HepG2 (cell line): ENCODE measurements at places on chromosomes 1 and 21. TPM values are rescaled to one million over a fixed set of nuclear protein-coding genes. Genes with fewer than 3 reads are reported as not detected.

DNA sequence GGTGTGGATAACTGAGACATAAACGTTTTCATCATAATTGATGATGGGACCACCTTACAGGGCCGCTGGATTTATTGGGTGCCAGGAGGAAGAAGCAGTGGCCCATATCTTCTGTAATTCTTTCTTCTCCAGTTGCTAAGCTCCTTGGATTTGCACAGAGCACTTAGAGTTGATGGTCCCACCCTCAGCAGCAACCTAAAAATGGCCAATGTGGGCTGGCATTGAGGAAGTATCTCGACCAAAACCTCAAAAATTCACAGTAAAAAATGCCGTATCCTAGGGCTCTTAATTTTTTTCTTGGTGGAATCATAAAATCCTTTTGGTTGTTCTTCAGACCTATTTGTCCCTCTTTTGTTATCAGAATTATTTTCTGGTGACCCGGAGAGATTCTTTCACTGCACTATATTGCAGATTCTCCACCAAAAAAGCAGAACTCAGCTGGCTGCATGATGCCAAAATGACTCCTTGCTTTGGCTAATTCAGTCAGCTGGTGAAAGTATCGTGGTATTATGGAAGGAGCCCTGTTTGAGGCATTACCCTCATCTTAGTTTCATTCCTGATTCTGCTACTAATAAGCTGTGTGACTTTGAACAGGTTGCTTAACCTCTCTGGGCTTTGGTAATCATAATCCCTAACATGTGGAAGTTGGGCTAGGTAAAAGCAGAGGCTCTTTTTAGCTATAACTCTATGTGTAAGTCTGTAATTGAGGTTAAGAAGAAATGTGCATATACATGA, 27.6 kb downstream of the KIRREL1 start:
- no peak for DNase-seq

GRCh38 chr1:159829273-159829634, 2.6 kb downstream of the SLAMF8 start:
- DNase-seq = peak; percentile 5

- peak; percentile 3 for DNase-seq
Observed at GRCh38 chr1:143691400-143691891, 280.3 kb downstream of the FAM72C start.

DNA sequence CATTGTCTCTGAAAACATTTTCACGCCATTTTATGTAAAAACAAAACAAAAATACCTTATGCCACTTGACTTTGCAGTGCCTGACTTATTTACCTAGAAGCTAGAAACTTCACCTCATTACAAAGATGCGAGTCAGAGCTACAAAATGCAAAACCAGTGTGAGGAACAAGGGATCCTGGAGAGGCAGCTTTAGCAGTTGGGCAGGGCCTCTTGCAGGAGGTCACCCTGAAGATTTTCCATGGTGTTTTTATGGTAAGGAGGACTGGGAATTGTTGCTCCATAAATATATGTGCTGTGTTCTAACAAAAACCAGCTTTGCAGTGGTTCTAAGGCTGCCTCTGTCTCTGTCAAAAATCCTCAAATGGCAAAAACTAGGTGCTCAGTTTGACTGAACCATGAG, 36.4 kb upstream of the TARBP1 start:
- DNase-seq = no peak

DNA sequence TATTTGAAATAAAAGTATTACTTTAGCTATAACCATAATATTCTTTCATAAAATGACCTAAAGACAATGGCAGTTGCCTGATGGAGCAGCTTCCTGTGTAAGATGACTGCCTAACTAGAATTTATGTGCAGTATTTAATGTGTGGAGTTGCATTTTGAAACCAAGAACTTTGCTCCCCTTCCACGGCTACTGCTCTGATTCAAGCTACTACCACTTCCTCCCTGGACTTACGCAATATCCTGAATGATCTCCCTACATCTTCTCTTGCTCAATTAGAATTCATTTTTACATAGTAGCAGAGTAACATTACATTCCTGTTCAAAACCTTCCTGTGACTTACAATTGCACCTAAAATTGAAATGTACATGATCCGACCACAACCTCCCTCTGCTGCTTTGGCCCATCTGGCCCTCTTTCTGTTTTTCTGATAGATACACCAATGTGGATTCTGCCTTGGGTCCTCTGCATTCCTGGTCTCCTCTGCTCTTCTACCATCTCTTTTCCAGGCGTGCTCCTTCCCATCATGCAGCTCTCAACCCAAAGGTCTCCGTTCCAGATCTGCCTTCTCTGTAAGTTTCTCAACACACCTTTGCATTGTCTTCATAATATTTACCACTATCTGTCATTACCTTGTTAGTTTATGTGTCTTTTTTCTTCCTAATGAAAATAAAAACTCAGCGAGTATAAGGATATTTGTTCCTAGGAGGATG, 47.4 kb upstream of the USP25 start:
- DNase-seq = peak; percentile 49

GRCh38 chr1:225737161-225737560, 40.5 kb upstream of the SRP9 start:
- DNase-seq = no peak

DNA sequence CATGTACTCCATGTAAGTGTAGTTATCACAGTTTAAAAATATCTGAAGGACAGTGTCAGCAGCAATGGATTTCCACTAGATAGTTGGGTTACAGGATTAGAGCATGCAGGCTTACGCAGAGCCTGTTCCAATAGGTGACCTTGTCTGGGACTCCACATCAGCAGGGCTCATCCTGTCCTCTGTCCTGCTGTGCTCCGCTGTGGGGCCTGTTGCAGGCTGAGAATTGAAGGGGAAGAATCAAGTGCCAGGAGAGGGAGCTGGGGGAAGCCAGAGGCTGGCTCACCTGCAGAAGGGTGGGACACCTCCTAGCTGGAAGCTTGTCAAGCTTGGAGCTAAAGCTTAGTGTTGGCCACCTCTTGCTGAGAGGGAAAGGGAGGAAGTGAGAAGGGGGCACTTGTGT, 62.8 kb downstream of the XCL2 start:
- no peak for DNase-seq

- peak; percentile 63 for DNase-seq
Observed at GRCh38 chr1:32335790-32336590, at the start of gene MARCKSL1. Gene MARCKSL1, minus strand, starts transcription at chr1:32336233. Its CDS starts 200 bp downstream, at chr1:32336033.

DNA sequence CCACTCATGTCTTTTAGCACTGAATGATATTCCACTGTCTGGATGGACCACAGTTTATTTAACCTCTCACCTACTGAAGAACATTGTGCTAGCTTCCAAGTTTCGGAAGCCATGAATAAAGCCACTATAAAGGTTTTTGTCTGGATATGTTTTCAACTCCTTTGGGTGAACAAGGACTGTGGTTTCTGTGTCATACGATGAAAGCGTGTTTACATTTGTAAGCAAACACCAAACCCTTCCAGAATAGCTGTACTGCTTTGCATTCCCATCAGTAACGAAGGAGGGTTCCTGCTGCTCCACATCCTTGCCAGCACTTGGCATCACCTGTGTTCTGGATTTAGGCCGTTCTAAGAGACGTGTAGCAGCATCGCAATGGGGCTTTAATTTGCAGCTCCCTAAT, 10.7 kb upstream of the ARHGEF16 start:
- peak; percentile 31 for DNase-seq

GRCh38 chr1:156905176-156905575, 11.7 kb downstream of the PEAR1 start:
- DNase-seq = no peak

FALEC gene
- 0.71 TPM in 1 of 2 replicates, not detected in the other for total RNA-seq

KIF14 gene
- total RNA-seq = 11.2 and 17.5 TPM in 2 replicates

FCRL1 gene
- not detected in 2 replicates for total RNA-seq

OR6K3 gene
- total RNA-seq = not detected in 2 replicates

KRTAP10-11 gene
- total RNA-seq = not detected in 2 replicates

FASLG gene
- total RNA-seq = not detected in 2 replicates
